Activated naive CD4-positive, alpha-beta T cell (primary cell): ENCODE measurements at places on chromosomes 2 and 18.
A peak's percentile ranks its signal among the peaks of the same experiment; 100 is the strongest.

DNA sequence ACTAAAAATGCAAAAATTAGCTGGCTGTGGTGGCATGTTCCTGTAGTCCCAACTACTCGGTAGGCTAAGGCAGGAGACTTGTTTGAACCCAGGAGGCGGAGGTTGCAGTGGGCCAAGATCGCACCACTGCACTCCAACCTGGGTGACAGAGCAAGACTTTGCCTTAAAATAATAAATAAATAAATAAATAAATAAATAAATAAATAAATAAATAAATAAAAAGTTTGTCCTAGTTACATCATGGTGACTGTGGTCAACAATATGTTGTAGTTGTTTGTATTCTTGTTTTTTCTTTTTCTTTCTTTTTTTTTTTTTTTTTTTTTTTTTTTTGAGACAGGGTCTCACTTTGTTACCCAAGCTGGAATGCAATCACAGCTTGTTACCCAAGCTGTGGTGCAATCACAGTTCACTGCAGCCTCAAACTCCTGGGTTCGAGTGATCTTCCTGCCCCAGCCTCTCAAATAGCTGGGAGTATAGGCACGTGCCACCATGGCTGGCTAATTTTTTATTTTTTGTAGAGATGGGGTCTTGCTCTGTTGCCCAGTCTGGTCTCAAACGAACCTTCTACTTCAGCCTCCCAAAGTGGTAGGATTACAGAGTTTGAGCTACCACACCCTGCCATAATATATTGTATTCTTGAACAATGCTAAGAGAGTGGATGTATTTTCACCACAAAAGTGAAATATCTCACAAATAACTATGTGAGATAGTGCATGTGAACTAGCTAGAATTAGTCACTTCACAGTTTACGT, 185.0 kb downstream of the PHLPP1 start:
- DNase-seq: no peak

GRCh38 chr2:114814355-114814754, 371.9 kb downstream of the DPP10 start:
- no peak for DNase-seq

GRCh38 chr2:241258505-241259280, 56.8 kb downstream of the HDLBP start:
- DNase-seq: no peak

DNA sequence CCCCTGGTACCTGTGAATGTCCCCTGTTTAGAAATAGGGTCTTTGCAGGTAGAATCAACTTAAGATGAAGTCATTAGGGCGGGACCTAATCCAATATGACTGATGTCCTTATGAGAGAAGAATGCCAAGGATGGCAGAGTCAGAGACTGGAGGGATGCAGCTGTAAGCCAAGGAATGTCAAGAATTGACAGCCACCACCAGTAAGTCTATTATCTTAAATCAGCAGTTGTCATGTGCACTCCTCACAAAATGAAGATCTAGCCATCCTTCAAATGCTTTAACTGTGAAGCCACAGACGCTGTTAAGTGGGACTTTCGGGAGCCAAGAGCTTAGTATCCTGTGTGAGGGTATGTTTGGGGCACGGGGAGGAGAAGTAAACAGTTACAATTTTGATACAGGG, 83.2 kb downstream of the ITGA4 start:
- DNase-seq: no peak

- DNase-seq: no peak
These were observed 140.1 kb downstream of the MAIP1 start for GRCh38 chr2:200095436-200095835.

DNA sequence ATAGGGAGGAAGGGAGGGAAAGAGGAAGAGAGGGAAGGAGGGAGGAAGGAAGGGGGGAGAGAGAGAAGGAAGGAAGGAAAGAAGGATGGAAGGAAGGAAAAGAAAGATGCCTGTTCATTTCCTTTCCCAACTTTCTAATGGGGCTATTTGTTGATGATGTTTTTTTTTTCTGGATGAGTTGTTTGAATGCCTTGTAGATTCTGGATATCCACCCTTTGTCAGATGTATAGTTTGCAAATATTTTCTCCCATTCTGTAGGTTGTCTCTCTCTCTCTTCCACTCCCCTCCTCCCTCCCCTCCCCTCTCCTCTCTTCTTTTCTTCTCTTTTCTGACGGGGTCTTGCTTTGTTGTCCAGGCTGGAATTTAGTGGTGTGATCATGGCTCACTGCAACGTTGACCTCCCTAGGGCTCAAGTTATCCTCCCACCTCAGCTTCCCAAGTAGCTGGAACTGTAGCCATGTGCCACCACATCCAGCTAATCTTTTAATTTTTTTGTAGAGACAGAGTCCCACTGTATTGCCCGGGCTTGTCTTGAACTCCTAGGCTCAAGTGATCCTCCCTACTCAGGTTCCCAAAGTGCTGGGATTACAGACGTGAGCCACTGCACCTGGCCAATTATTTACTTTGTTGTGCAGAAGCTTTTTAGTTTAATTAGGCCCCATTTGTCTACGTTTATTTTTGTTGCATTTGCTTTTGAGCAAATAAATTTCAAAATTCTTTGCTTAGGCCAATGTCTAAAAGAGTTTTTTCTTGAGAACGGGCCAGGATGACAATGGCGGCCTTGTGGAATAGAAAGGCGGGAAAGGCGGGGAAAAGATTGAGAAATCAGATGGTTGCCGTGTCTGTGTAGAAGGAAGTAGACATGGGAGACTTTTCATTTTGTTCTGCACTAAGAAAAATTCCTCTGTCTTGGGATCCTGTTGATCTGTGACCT, 57.3 kb upstream of the FAM117B start:
- no peak for DNase-seq

DNA sequence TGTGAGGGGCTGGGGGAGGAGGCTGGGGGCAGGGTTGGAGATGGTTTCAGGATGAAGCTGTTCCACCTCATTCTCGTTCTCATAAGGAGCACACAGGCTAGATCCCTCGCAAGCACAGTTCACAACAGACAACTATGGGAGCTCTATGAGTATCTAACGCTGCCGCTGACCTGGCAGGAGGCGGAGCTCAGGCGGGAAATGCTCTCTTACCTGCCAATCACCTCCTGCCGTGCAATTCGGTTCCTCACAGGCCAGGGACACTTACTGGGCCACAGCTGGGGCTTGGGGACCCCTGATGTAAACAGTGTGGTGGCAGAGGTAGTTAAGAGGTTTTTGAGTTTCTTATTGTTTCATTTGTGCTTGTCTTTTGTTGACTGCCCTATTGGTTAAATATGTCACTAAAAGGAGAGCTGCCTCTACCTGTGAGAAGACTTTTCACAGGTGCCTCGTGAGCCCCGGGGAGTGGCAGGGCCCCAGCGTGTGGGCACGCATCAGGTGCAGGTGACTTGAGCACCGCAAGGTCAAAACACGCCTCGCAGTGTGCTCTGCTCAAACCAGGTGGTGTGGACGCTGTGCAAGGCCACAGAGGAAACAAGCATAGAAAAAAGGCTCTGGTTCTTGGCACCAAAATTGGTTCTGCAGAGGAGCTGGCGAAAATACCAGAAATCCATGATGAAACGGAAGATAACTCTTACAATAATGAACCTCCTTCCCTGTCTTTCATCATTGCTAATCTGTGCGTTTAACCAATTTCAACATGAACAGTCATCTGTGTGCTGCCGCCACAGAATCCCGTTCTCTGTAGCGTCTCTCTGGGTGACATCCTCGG, 10.2 kb downstream of the MLPH start:
- no peak for DNase-seq

DNA sequence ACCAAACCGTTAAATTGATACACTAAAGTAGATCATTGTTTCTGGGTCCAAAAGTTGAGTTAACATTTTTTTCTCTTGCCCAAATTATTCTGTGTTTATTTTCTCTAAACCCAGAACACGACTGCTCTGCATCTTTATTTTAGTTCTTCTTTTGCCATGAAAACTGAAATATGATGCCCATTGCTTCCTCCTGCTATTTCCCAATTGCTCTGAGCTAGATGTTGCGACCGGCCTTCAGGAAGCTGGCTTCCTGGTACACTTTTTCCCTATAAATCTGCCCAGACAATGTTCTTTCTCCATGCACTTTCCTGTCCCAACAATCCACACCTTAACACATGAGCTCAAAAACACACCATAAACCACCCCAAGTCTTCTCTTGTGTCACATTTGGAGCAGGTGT, 501.4 kb downstream of the FBXO15 start:
- no peak for DNase-seq

GRCh38 chr2:177633111-177633510, 240.5 kb downstream of the AGPS start:
- no peak for DNase-seq

DNA sequence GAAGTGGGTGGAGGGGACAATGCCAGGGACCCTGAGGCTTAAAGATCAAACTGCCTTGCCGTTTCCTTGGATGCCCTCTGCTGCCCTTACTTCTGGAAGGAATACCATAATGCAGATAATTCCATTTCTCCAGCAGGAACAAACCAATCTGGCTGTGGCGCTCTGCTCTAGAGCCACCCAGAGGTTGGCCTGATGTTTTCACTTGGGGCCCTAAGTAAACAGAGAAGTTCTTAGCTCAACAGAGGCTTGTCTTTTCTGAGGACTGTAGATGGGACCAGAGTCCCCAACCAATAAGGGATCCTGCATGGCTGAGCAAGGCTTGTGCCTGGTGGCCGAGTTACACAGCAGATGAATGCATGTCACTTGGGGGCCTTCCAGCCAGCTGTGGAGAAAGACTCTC, 230.2 kb downstream of the ZBTB7C start:
- no peak for DNase-seq

DNA sequence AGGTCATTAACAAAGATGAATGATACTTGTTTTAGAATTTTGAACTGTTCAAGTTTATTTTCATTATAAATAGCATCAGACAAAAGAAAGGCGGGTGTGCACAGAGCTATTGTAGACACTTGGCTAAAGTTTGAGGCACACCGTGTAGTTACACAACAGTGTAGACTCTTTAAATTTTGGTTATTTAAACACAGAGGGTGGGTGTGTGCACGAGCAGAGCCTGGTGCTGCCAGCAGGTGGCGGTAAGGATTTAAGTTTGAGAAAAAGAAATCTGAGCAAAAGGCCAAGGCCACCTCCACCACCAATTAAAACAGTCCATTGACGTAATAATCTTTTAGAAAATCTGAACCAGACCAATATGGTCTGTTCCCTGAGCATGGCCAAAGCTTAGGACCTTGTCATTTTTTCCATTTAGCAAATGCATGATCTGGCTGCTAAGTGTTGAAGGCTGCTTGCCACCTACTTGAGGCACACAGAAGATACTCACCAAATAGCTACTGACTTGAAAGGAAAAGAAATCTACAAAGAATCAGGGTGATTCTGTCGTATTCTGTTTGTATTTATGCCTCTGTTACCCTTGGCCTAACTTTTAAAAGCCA, 14.3 kb downstream of the COPS7B start:
- DNase-seq: peak; percentile 15

GRCh38 chr18:75338631-75339030, 88.9 kb downstream of the SMIM21 start:
- no peak for DNase-seq

- no peak for DNase-seq
These were observed 1.4 kb upstream of the XRCC5 start for GRCh38 chr2:216107760-216108159.

DNA sequence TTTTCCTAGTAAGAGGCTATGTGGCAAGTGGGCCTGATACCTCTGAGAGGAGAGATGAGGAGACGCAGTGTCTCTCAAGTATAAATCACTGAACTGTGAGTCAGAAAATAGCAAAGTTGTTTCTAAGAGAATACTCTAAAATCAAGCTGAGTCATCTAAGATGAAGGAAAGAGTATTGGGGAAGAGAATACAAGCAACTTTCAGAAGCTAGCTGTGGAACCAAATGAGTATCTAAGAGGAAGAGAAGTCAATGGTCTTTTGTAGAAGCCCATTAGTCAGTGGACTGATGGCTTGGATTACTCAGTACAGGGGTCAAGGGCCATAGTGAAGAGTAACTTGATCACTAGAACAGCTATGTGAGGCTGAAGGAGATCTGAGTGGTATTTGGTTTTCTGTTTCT, 2.7 kb upstream of the DCC start:
- no peak for DNase-seq

GRCh38 chr18:13720123-13720522, 6.2 kb downstream of the FAM210A start:
- DNase-seq: no peak

DNA sequence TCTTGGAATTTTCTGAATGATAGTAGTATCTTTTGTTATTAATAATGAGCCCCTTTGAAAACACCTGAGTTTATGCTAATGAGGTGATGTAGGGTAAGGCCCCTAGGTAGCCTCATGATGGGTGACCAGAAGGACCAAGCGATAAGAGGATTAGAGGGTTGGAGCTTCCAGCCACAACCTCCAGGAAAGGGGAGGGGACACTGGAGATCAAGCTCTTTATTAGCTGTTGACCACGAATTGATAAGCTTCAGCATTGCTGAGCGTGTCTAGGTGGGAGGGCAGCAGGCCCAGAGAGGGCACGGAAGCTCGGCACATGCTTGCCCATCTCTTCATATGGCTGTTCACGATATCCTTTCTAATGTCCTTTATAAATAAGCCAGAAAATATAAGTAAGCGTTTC, 39.0 kb downstream of the KIAA2012 start:
- no peak for DNase-seq

- DNase-seq: peak; percentile 24
These were observed 336.2 kb downstream of the ZEB2 start for GRCh38 chr2:144183727-144184126.

DNA sequence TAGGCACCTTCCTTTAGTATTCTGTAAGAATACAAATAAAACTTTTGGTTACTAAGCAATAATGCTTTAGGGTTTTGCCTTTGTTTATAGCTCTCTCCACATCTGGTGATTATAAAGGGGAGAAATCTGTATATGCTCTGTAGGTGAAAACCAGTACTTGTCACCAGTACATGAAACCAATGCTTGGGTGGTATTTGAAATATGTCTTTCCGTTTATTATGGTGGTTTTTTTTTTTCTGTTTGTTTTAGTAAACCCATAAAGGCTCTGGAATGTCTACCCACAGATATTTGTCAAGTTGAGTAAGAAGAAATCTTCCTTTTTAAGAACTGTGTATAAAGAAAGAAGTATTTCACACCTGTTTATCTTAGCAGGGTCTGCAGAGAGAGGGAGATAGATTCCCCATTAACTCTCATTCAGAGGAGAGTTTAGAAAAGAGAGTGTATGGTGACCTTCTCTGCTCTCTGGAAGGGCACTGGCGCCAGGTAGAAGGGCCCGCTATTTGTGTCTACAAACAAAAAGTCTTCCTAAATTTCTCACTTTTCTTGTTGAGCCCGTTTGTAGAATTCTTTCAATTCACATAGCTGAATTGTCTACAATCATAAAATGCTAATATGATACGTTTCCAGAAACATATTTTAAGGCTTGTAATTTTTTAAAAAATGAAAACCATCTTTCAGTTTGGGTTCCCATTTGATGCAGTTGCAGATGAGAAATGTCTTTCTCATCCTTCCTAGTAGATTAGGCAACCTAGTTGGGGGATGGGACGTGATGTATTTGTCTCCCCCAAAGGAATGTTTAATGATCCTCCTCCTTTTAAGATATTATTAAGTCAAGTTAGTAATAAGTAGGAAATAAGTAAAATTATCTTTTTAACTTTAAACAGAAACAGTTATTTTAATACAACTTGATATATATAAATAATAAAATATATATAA, 33.9 kb downstream of the MAP3K20 start:
- DNase-seq: no peak
